Stimulated activated CD8-positive, alpha-beta memory T cell treated with anti-CD3 and anti-CD28 coated beads, Interleukin-2, amount 100 ng/mL, for 1 hour (primary cell): ENCODE measurements at places on chromosomes 4 and X.

GRCh38 chr4:76658231-76659102, 223.4 kb downstream of the SHROOM3 start:
- DNase-seq, result no peak

- DNase-seq, result no peak
These were observed 445.5 kb downstream of the PCDH10 start for GRCh38 chr4:133594390-133595207.

DNA sequence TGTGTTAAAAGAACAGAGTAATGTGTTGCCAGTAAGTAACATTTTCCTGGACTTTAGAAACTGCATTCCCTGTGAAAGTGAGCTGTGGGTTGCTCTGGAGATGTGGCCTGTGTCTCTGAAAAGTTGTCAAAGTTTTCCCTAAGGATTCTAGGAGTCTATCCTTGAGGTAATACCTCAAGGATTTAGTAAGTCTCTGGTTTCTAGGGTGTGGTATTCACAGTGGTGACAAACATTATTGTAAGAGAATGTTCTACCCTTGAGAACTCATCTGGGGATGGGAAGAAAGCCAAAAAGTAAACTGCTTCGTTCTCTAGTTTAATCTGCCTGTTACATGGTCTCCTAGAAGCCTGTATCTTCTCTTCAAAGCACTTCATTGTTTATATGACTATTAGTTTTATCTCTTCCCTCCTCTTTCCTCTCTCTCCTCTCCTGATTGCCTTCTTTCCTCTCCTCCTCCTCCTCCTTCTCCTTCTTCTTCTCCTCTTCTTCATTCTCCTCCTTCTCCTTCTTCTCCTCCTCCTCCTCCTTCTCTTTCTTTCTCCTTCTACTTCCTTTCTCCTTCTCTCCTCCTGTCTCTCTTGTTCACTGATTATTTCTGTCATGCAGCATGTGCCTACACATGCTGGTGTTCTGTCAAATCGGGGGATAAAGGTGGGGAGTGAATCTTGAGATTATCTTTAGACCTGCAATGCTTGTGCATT, 321.3 kb downstream of the PTTG2 start:
- no peak for DNase-seq

GRCh38 chr4:44446191-44446590, 2.4 kb downstream of the KCTD8 start:
- no peak for DNase-seq

GRCh38 chrX:101108284-101108683, 10.3 kb downstream of the CENPI start:
- no peak for DNase-seq

DNA sequence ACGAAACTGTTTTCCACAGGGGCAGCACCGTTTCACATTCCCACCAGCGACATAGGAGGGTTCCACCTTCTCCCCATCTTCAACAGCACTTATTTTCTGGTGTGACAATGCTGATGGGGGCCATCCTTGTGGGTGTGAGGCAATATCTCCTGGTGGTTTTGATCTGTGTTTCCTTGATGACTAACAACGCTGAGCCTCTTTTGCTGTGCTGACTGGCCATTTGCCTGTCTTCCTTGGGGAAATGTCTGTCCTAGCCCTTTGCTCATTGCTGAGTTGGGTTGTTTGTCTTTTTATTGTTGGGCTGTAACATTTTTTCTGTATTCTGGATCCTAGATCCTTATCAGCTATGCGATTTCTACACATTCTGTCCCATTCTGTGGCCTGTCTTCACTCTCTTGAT, 33.7 kb downstream of the ATP2B3 start:
- DNase-seq, result no peak

GRCh38 chrX:152901816-152902501, 4.1 kb downstream of the ZNF185 start:
- no peak for DNase-seq

DNA sequence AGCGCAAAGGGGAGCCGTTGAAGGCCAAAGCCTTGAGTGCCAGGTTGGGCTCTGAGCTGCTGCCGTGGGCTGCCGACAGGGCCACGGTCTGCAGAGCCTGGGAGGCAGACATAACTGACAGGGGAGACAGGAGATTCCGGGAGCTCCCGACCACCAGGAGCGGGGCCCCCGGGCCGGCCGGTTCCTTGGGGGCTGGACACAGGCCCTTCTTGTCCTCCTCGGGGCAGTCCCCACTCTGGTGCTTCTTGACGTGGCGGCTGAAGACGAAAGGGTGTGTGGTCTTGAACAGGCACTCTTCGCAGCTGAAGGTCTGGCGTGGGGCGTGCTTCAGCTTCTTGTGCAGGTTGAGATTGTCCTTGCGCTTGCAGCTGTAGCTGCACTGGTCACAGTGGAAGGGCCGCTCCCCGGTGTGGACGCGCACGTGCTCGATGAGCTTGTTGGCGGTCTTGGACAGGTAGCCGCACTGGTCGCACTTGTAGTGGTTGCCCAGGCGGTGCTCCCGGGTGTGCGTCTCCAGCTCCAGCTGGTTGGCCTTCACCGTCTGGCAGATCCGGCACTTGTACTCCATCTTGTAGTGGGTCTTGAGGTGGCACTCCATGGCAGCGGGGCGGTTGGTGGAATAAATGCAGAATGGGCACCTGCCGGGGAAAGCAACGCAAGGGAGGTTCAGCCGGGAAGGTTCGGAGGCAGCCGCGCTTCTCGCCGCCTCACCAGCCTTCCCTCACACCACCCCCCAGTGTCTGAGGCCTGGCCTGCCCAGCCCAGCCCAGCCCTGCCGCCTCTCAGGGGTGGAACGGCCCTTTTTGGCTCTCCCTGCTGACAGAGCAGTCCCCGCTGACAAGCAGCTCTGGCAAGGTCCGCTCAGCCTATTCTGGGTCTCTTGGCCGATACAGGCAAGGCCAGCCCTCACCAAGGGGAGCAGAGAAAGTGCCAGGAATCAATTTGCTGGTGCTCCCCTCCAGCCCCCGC, 81.3 kb downstream of the C4orf51 start:
- no peak for DNase-seq

- DNase-seq, result no peak
These were observed 181.7 kb upstream of the EDNRA start for GRCh38 chr4:147299205-147299604.

DNA sequence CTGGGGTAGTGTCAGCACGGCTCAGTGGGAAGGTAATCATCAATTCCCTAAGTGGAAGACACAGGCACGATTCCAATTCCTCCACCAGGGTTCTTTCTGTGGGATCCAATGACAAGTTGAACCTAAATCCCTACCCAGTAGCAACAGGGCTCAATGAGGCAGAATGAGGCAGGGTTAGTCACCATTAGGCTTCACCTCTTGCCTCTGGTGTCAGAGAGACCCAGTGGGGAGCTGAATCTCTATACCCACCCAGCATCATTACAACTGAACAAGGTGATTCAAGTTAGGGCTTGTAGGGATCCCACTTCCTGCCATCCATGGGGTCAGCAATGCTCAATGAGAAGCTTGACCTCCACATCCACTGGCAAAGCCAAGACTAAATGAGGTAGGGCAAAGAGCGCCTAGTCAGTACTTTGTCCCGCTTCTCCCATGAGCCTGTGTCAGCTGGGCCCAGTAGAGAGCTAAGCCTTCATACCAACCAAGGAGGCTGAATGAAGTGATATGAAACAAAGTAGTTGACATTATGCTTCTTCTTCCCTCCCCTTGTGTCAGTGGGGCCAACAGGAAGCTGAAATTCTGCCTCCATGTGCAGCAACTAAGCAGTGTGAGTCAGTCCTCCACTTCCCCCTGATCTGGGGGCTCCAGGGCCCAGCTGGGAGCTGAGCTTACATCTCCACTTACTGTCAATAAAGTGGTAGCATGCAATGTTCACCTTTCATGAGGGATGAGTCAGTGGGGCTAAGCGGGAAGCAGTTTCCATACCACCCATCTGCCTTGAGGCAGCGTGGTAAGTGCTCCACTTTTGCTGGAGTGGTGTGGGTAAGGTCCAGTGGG, 36.4 kb upstream of the RBM41 start:
- no peak for DNase-seq

GRCh38 chrX:13360146-13360545, 40.3 kb upstream of the ATXN3L start:
- DNase-seq, result no peak

- no peak for DNase-seq
These were observed 31.2 kb downstream of the PJA1 start for GRCh38 chrX:69133921-69134542.

DNA sequence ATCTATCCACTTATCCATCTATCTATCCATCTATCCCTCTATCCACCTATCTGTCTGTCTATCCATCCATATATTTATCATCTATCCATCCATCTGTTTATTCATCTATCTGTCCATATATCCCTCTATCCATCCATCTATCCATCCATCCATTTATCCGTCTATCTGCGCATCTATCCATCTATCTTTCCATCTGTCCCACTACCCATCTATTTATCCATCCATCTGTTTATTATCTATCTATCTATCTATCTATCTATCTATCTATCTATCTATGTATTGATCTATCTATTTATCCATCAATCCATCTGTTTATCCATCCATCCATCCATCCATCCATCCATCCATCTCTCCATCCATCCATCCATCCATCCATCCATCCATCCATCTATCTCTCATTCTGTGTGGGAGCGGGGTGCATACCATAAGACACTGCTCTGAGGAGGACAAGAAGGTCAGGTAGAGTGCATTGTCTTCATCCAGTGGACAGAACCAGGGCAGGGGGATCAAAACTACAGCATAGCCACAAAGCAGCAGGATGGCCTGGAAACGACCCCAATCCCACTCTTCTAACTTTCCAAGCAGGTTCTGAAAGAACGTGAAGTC, 53.2 kb upstream of the ENPP6 start:
- no peak for DNase-seq

DNA sequence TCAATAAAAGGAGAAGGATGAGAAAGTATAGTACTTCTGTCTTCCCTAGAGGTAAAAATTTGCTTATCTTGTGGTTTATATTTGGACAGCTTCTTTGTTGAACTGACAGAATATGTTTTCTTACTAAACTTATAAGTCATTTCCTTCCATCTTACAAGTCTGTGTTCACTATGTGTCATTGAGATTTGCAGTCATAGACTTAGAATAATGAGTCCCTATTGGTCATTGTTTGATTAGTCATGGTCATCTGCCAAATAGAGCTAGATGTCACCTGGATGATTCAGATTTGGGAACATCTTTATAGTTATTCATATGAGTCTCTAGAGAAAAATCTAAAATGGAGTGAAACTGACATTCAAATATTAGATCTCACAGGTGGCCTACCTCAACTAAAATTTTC, 51.5 kb downstream of the SPATA18 start:
- no peak for DNase-seq

- DNase-seq, result no peak
These were observed 146.3 kb upstream of the ADAMTS3 start for GRCh38 chr4:72715299-72715698.

- DNase-seq, result no peak
These were observed 12.9 kb upstream of the HSFX1 start for GRCh38 chrX:149760965-149761364.

GRCh38 chr4:13530823-13531624, 13.3 kb downstream of the NKX3-2 start:
- no peak for DNase-seq

DNA sequence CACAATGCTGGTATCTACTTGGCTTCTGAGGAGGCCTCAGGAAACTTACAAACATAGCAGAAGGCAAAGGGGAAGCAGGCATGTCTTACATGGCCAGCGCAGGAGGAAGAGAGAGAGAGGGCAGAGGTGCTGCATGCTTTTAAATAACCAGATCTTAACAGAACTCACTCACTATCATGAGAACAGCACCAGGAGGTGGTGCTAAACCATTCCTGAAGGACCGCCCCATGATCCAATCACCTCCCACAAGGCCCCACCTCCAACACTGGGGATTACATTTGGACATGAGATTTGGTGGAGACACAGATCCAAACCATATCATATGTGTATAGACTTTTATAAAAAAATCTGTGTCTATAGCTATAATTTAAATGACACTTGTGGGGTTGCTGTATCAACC, 48.6 kb upstream of the ERVMER34-1 start:
- no peak for DNase-seq

DNA sequence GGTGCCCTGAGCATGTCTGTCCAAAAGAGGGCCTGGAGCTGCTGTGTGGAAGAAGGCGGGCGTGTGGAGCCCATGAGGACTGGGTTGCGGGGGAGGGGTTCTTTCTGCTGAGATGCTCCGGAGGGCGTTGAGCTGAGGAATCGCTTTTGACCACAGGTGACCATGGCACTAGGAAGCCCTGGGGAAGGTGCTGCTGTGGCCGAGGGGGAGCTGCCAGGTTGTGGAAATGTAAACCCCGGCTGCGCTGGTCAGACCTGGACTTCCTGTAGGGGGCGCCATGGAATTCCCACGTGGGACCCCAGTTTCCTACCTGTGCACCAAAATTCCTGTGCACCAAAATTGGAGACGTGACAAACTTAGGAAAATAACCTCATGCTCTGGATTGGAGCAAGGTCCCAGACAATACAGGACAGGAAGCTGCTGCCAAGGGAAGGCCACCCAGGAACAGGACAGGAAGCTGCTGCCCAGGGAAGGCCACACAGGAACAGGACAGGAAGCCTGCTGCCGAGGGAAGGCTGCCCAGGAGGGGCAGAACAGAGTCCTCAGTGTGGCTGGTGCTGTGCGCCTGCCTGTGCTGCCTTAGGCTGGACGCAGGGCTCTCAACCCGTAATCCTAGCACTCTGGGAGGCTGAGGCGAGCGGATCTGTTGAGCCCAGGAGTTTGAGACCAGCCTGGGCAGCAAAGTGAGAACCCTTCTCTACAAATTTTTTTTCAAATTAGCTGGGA, 28.4 kb upstream of the UVSSA start:
- DNase-seq, result no peak
